Cortex of kidney (tissue), 1 donor: ENCODE measurements at places on chromosomes 6 and 20.

DNA sequence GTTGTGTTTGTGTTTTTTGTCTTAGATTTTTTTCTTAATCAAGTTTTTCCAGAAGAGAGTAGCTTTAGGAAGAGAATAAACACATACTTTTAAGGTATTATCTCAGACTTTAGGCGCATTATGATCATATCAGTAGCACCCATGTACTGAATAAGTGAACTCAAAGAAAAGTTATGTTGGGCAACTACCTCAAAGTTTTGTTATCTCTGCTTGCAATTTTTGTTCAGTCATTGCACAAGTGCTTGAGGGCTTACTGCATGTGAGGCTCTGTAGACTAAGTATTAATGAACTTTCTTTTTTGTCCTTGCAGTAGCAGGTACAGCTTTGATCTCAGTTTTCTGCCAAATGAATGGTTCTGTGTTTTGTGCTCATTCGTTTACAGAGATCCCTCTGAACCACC is 189.0 kb downstream of the SLC16A10 start:
- no peak for DNase-seq

DNA sequence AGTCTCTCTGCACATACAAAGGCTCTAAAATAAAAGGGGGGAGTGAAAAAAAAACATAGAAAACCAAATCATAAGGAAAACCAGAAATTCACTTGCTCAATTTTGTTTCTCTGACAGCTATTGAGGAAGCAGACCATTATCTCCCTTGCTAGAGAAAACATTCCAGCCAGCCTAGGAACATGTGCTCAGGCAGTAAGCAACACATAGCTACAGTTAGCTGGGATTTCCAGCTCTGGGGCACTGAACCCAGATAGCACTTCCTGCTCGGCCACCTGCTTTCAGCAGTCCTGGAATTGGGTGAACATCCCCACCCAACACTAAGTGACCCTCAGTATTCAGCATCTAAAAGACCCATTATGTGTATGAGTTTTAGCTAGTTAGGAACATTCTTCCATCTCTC is 61.3 kb downstream of the TNFRSF21 start:
- DNase-seq = no peak

- no peak for DNase-seq
Measured at GRCh38 chr6:114878091-114878490, 535.3 kb upstream of the HS3ST5 start.

DNA sequence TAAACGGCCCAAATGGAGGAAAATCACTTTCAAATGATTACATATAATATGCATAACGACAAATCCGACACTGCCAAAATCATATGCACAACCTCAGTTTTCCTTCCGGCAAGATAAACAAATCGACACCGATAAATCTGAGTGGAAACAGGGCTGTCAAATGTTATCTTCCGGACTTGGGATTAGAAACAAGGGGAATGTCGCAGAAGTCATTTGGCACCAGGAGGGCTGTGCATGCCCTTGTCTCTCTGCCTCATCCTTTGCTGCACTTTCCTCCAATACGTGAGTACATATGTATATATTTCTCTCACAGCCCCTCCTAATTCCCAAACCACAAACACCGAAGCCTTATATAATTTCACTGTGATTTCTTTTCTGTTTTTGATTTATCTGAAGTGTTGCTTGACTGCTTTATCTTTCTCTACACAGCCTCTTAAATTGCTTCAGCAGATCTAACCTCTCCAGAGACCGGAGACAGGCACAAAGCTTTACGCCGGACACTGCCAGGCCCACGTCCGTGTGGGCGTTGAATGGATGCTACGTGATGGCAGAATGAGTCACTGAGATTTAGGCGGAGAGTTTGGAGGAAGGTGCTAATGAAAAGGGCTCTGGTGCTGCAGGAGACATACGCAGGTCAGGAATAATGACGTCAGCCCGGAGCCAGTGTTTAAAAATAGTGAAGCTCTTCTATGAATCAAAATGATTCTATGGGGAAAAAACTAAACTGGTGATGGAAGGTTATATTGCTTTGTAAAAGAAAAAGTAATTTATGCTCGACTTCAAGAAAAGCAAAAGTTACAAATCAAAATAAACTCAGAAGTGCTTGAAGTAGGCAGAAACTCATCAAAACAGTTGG is 21.0 kb upstream of the PRELID3B start:
- DNase-seq = no peak

DNA sequence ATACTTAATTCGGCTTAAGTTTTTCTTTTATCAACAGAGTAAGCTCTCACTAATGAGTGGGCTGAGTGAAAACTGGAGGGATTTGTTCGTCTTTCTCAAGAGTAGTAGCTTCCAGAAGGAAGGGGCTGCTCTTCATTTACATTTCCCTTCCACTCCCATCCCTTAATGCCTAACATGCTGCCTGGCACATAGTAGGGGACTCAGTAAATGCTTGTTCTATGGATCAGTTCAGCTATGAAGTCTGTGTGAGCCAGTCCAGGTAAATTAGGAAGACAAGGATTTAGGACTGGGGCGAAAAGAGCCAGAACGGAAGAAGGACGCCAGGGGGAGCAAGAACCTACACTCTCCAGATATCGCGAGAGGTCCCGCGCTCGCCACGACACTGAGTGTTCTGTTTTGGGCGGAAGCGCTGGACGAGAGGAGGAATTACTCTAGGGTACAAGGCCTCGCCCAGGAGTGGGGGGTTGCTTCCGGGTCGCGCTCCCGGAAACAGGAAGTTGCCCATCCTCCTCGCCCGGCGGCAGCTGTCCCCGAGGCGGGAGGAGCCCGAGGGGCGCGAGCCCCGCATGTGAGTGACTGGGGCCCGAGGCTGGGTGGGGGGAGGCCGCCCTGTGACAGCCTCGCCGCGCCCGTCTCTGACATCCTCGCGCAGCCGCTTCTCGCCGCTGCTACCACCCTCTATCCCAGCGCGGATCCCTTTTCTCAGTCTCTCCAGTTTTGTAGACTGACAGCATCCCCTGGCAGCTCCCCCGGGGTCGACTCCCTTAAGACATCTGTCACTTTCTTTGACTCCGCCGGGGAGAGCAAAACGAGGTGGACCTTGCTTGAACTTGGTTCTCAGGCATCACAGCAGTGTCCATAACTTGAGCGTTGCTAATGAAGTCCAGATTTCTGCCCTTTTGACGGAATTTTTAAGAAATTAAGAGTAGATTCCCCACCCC is at the start of gene C6orf89:
TSS of gene C6orf89 (plus strand) at position 492 of the 941 bp plus-strand sequence. CDS start 13,493 bp downstream, outside the sequence.
- peak; percentile 75 for DNase-seq

- DNase-seq = no peak
Measured at GRCh38 chr6:7920425-7920824, 9.8 kb upstream of the TXNDC5 start.

GRCh38 chr20:64110411-64111068 is 3.2 kb upstream of the NPBWR2 start:
- DNase-seq = no peak

- DNase-seq = no peak
Measured at GRCh38 chr6:61755739-61756138, 530.3 kb downstream of the KHDRBS2 start.

DNA sequence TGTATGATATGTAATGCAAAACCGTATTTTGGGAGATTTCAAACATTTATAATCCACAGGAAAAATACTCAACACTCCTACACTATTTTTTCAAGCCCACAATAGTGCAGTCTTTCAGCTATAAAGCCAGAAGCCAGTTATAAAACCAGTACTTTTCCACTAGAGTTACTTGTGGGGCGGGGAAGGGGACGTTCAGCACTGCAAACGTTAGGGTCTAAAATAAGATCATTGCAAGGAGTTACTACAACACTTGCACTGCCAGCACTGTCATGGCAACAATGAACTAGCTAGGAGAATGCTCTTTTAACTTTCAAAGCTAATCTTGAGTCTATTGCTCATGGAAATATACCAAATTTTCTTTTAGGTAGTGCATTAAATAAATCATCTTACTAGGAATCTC is 14.7 kb downstream of the SESN1 start:
- DNase-seq = no peak

- DNase-seq = no peak
Measured at GRCh38 chr20:41133709-41134361, 3.5 kb upstream of the PLCG1 start.

DNA sequence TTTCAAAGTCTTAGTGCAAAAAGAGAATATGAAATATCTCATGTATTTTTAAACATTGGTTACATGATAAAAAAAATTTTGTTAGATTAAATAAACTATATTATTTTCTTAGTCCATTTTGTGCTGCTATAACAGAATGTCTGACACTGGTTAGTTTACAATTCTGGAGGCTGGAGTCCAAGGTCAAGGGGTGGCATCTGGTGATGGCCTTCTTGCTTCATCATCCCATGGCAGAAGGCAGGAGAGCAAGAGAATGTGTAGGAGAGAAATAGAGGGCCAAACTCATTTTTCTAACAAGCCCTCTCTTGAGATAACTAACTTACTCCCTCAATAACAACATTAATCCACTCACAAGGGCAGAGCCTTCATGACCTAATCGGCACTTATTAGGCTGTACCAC is 11.5 kb upstream of the MCUR1 start:
- DNase-seq = no peak

DNA sequence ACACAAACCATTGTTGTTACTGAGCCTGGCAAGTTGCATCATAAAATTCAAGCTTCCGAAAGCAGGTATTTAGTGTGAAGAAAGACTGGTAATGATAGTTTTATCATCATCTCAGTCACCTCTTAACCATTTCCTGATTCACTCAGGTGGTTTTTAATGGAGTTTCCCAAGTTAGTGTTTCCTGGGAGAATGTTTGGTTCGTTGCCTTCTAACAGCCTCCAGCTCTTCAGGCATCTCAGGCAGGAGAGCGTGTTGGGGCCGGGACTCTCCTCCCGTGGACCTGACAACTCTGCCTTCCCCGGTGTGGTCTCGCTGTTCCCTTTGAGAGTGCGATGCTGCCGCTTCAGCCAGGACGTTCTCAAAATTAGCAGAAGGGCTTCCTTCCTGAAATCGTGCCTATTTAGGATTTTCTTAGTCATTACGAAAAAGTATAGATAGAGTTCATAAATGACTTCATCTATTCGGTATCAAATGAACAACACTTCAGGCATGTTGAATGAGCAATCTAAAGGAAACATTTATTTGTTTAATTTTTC is 105.0 kb upstream of the QKI start:
- DNase-seq = no peak

- DNase-seq = no peak
Measured at GRCh38 chr6:149931501-149931900, 8.6 kb upstream of the RAET1G start.

DNA sequence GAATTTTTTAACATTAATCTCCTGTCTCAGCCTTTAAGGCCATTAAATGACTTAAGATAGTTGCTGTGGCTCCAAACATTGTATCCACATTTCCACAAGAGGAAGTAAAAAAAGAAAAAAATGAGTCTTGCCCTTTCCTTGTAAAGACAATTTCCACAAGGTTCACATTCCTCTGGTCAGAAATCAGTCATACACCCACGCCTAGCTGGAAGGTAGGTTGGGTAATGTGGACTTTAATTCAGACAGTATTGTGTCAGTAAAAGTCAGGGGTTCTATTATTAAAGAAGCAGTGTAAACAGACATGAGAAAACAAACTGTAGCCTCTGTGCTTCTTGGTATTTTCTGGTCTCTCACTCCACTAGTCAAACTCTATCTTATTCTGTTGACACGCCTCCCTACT is 682.0 kb downstream of the GRIK2 start:
- no peak for DNase-seq

DNA sequence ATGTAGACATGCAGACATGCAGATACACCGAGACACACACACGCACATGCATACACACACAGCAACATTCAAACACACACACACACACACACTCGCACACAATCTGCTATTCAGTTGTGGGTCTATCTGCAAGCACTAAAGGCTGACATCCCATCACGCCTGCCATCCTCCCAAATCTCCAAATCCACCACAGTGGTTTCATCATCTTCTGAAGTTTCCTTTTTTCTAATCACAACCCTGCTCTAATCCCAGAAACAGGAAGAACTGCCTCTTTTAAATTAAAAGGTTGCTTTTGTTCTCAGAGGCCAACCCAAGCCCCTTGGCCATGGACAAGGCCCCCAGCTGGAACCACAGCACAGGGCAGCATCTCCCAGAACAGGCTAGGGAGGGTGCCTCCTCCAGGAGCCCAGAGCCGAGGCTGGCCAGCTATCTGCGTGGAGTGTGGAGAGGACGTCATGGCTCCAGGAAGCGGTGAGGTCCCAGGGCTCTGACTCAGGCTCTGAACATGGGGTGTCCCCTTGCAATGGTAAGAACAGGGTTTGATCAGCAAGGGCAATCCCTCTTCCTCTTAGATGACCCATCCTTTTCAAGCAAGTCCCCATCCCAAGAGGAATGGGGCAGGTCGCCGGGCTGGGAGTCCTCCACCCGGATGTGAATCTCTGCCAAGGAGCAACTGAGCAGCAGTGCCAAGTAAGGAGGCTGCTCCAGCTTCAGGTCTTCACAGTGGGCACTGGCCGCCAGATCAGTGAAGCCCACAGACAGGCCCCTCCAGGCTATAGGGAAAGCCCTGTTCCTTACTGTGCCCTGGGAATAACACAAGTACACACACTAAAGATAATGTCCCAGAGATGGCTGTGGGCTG is 14.7 kb downstream of the FOXF2 start:
- no peak for DNase-seq

DNA sequence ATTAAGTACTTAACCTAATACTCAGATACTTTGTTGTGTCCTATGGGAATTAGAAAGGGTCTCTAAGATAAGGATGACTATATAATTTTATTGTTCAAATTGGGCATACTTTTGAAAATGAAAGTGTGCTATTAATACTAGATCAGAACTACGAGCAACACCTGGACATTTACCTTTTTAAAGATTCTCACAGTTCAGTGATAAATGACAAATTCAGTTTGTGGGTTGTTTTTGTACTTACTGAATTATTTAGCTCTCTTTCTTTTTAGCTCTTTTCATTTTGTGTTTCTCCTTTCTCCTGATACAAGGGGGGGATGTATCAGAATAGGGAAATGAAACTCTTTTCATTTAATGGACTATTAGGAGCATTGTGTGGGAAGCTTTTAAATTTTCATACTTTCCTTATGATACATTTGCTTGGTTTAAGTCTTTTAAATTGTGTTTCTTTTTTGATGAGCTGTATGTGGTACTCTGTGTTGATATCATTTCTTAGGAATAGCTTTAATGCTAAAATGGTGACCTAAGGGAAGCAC is 47.5 kb downstream of the PHF3 start:
- DNase-seq = no peak

DNA sequence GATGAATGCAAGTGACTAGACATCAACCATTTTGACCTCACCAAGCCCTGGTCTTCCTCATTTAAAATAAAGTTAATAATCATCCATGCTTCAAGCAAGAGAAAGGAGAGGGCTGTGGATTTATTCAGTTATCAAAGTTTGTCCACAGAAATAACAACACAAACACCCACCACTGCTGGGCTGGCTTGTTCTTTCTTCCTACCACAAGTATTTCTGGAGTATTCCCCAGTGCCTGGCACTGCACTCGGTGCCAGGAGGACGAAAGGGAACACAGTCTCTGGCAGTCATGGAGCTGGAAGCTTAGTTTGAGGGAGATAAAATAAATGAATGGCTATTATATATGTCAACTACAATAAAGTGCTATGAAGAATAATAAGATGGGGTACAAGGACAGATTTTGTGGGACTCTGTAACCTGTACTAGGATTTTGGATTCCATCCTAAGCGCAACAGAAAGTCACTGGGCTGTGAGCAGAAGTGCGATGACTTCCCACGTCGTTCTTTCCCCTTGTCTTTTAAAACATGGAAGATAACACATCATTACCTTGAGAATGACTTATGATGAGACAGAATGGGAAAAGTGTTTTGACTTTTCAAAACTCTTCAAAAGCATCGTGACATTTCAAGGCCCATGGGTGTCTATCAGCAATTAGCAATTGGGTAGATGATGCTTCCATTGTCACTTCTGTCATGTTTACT is 74.5 kb upstream of the TRAF3IP2 start:
- DNase-seq = no peak
